NCI-H2081 treated with DMSO at 0.1 percent for 48 hours (cell line): ENCODE measurements at places on chromosomes 2 and 18.

DNA sequence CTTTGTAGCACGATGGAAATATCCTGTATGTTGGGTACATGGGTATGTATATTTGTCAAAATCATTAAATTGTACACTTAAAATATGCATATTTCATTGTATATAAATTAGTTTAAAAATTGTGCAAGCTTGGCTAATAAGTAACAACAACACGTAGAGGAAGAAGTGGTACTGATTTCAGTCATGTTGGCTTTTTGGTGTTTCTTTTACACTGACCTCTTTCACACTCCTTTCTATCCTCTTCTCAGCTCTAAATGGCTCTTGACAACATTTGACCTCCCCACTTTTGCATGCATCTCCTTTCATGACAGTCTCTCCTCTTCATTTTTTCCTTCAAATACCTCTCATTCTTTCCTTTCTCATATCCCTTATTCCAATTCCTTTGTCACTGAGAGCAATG, 801.4 kb upstream of the ZEB2 start:
- DNase-seq = no peak

- no peak for DNase-seq
These were observed 101.7 kb upstream of the PGAP1 start for GRCh38 chr2:197028230-197028629.

DNA sequence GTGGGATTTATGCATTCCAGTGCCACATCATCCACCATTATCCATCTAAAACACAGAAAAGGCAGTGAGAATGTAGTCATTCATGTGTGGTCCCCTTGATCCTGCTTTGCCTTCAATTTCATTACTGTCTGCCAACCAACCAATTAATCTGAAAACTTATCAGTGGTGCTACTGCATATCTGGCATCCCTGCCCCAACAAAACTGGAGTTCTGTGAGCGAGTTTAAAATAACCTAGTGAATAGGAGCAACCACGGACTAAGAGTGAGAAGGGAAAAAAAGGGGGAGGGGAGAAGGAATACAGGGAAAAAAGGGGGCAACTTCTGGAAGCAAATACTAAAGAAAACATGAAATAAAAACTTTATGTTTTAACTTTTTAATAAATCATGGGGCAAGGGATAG, 42.2 kb downstream of the SLC8A1 start:
- no peak for DNase-seq

GRCh38 chr2:153626676-153627075, 148.1 kb upstream of the RPRM start:
- DNase-seq = no peak

- DNase-seq = no peak
These were observed 53.2 kb downstream of the BMPR2 start for GRCh38 chr2:202429164-202429980.

GRCh38 chr18:47883771-47884413, 46.6 kb downstream of the SMAD2 start:
- DNase-seq = no peak

- DNase-seq = no peak
These were observed 33.5 kb downstream of the FEZ2 start for GRCh38 chr2:36564377-36564930.

- DNase-seq = no peak
These were observed 3.7 kb upstream of the KIF1A start for GRCh38 chr2:240823449-240824336.

DNA sequence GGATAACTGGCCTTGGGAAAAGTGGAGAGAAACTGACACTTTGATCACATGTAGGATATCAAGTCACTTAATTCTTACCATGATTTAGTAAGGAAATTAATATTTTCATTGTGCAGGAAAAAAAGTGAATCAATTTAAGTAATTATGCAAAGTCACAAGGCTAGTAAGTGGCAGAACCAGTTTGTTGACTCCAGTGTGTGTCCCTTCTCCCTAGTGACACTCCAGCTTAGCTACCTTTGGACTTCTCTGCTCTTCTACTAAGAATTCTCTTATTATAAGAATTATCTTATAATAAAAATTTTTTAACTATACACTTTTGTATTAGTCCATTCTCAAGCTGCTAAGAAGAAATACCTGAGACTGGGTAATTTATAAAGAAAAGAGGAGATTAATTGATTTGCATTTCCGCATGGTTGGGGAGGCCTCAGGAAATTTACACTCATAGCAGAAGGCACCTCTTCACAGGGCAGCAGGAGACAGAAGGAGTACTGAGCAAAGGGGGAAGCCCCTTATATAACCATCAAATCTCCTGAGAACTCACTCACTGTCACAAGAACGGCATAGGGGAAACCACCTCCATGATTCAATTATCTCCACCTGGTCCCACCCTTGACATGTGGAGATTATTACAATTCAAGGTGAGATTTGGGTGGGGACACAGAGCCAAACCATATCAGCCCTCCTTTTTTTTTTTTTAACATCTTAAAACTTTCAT, 13.6 kb downstream of the COL4A4 start:
- no peak for DNase-seq

GRCh38 chr2:204732019-204732418, 186.7 kb downstream of the PARD3B start:
- no peak for DNase-seq

DNA sequence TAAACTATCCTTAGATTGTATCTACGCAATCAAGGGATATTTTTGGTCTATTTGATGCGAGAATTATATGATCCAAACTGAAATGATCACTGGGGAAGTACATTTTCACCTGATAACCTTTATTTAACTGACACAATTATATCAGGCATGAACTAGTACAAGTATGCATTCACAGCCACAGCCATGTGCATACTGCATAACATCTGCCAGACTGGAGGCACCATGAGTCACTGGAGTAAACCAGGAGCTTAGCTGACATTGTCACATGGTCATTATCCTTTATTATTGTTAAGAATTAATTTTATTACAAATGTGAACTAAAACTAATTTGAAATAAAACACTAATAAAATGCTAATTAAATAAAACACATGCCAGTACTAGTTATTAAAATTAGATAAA, 1127.1 kb downstream of the DPP10 start:
- DNase-seq = no peak

GRCh38 chr2:9312591-9312990, 106.0 kb downstream of the ASAP2 start:
- DNase-seq = no peak

DNA sequence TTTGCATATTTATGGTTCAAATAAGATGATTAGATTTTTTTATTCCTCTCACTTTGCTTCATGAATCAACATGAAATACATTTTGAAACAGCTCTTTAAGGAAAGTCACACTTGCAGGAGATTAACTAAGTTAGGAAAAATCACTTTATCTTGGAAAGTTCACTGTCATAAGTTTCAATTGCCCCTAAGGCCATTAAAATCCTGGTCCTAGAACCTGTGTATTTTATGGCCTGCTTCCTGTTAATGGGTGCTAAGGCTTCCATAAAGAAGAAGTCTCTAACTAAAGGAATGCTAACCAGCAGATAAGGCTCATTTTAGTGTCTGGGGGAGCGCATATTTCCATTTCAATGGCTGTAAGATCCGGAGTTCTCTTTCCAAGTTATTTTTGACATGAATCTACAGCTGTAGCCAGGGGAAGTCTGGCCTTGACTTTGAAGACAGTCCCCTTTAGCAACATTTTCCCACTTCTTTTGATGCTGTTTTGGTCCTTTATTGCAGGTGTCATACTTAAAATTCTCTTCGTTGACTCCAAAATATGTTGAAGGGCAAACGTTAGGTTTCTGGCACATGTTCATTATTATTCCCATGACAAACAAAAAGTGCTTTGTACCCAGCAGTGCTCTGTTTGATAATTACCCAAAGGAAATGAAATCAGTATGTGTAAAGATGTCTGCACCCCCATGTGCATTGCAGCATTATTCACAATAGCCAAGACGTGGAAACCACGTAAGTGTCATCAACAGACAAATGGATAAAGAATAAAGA, 34.4 kb upstream of the SH3BP4 start:
- DNase-seq = no peak

DNA sequence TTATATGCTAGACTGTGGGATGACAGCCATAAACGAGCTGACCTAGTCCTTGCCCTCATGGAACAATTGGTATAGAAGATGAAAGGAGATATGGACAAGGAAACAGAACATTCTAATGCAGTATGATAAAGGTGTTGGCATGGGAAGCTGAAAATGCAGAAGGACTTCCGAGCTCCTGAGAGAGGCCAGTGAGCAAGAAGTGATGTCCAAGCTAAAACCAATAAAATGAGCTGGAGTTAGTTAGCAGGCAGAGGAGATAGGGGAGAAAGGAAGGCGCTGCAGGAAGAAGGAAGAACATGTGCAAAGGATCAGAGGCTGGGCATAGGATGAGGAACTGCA, 64.5 kb downstream of the BOD1L2 start:
- DNase-seq = no peak

DNA sequence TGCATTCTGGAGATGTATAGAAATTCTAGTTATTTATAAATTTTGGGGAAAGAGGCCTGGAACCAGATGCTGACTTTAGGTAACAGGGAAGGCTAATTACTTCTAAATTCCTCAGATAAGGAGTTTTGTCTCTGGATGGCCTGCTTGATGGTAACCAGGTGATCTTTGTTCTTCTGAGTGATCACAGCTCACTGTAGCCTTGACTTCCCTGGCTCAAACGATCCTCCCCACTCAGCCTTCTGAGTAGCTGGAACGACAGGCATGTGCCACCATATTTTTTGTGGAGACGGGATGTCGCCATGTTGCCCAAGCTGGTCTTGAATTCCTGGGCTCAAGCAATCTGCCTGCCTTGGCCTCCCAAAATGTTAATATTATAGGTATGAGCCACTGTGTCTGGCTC, 54.4 kb upstream of the MSH6 start:
- no peak for DNase-seq

- DNase-seq = no peak
These were observed 7.7 kb downstream of the FBXO15 start for GRCh38 chr18:74139888-74140287.

DNA sequence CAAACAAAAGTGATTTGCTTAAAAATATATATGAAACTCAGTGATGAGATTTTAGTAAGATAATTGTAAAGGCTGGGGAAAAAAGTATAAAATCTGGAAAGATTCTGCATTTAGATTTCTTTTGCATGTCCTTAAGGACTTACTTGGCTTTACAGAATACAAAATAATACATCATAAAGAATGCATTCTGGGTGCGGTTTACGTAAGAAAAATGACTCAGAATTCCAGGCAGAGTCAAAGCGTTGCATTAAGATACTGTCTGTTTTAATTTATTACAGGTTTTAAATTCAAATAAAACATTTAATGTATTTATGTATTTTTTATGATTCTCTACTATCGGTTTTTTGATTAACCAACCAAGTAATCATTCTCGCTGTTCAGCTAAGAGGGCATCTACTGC, 178.0 kb downstream of the SH3BP4 start:
- DNase-seq = no peak

- no peak for DNase-seq
These were observed 26.7 kb upstream of the CD226 start for GRCh38 chr18:69974365-69974764.

- no peak for DNase-seq
These were observed 94.6 kb downstream of the PTH2R start for GRCh38 chr2:208501206-208501605.

- no peak for DNase-seq
These were observed 229.1 kb upstream of the FN1 start for GRCh38 chr2:215664847-215665525.
